ENCODE measurements at places on chromosomes 5 and 9.
A peak's percentile ranks its signal among the peaks of the same experiment; 100 is the strongest.

DNA sequence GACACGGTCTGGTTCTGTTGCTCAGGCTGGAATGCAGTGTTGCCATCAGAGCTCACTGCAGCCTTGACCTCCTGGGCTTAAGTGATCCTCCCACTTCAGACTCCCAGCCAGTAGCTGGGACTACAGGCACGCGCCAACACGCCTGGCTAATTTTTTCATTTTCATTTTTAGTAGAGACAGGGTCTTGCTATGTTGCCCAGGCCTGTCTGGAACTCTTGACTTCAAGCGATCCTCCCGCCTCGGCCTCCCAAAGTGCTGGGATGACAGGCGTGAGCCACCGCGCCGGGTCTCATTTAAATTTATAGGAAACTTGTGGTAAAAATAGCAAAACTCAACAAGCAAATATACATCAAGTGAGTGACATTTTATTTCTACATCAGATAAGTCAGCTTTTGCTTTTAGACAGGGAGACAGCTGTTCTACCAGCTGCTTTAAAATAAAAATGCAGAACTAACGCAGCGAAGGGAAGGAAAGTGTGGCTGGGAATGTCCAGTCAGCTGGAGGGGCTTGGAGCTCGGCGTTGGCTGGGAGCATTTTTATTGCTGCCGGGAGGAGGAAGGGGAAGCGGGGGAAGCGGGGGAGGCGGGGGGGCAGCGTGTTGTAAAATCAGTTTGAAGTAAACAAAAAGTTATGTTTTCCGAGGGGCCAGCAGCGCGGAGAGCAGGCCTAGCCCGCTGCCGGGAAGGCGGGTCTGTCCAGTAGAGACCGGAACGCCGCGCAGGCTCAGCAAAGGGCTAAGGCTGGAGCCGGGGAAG is 707 bp upstream of the ZFYVE16 start:
- no peak for DNase-seq

- DNase-seq = no peak
Observed at GRCh38 chr5:79285833-79286232, 49.9 kb downstream of the JMY start.

DNA sequence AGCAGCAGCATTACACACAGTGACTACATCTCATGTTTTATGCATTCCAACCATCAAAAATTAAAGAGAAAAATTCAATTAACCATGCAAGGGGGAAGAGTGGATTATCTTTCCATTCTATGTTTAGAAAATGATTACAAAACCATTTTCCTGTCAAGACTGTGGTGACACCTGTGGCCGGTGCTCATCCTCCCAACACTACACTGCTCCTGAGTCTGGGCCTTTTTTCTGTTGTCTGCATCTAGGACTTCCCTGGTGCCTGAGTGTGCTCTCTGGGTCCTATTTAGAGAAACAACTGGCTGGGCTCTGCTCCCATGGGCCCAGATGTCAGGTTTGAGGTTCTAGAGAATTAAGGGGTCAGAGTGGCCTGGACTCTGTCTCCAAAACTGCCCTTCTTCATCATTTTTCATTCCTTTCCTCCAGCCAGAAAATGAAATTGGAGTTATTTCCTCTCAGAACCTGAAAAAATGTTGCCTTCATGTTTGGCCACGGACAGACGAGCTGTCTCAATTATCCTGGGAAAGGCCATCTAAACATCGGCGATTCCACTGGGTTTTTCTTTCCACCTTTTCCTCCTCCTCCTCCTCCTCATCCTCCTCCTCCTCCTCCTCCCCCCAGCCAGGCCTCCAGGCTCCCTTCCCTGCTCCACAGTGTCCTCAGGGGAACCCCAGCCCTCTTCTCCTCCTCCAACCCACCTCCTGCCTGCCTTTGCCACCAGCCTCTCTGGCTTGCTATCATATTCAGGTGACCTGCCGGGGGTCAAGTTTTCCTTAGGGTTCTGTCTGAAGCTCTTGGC is 11.4 kb upstream of the ARSI start:
- DNase-seq = no peak

- DNase-seq = no peak
Observed at GRCh38 chr5:60487885-60488442, 212.0 kb downstream of the DEPDC1B start.

DNA sequence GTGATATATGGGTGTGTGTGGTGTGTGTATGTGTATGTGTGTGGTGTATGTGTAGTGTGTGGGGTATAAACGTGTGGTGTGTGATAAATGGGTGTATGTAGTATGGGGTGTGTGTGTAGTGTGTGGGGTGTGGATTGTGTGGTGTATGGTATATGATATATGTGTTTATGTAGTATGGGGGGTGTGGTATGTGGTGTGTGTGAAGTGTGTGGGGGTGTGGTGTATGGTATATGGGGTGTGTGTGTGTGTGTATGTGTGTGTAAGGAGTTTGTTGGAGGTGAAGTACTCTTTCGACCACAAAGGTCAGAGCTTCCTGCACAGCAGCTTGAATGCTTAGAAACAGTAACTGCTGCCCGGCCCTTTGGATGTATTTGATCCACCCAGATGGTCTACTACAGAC is 145.2 kb upstream of the IQGAP2 start:
- no peak for DNase-seq

DNA sequence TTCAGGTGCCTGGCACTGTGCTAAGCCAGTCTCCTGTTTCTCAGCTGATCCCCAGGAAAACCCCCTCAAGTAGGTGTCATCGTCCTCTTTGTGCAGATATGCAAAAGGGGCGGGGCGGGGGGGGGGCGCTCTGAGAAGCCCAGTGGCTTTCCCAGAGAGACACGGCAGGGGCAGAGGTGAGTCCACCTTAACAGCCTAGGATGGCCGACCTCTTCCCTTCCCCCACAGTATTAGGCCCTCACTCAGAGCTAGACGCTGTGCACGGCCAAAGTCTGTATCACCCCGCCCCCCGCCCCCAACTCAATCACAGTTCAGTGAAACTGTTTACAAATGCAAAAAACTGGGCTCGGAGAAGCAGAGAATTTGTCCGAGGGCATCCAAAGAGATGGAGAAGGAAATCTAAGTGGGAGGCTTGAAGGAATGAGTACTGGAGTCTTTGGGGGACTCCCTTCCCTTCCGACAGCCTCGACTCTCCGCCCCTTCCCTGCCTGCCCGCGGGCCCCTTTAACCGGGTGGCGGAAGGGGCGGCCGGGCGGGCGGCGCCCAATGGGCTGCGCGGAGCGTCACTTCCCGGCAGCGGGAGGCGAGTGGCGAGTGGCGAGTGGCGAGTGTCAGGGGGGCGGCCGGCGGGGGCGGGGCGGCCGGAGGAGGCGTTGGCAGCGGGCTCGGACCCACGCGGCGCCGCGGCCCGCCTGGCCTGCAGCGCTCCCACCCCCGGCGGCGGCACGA is at the start of gene ERGIC1:
Gene ERGIC1, plus strand, starts transcription at position 566 of the 729 bp plus-strand sequence. Its CDS starts 163 bp downstream, at position 729.
- DNase-seq = peak; percentile 58

Data from stimulated activated CD8-positive, alpha-beta memory T cell treated with anti-CD3 and anti-CD28 coated beads, Interleukin-7, amount 100 ng/mL, for 48 hours (primary cell).